ENCODE measurements at places on chromosomes 12 and 14. TPM values are rescaled to one million over a fixed set of nuclear protein-coding genes. Genes with fewer than 3 reads are reported as not detected.
A peak's percentile ranks its signal among the peaks of the same experiment; 100 is the strongest.

VDR gene
- polyA plus RNA-seq, result 1.3 TPM

C14orf180 gene
- polyA plus RNA-seq, result 0.47 TPM

NEUROD4 gene
- not detected for polyA plus RNA-seq

TESPA1 gene
- polyA plus RNA-seq, result 1.3 TPM

VRTN gene
- polyA plus RNA-seq, result not detected

TSPAN11 gene
- 14.7 TPM for polyA plus RNA-seq

GLT1D1 gene
- polyA plus RNA-seq, result 2.3 TPM

MYF6 gene
- polyA plus RNA-seq, result 0.31 TPM

IL22 gene
- not detected for polyA plus RNA-seq

TSPAN19 gene
- polyA plus RNA-seq, result 1.4 TPM

- DNase-seq, result peak; percentile 8
These were observed 80.6 kb upstream of the TMEM233 start for GRCh38 chr12:119512772-119513497.

DNA sequence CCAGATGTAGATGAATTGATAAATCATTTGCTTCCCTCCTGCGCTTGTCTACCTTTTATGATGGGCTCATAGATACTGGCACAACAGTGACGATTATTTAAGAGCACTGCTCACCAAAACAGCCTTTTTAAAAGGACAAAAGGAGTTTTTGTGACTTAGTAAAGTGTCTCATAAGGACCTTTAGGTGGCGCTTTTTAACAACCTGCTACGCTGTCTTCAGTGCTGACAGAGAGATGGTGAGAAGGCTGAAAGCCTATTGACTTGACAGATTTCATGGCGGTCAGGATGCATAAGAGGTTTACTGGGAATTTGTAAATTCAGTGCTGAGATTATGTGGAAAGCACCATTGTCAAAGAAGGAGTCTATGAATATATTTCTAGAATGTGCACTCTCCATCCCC is 87.6 kb downstream of the SLC15A5 start:
- no peak for DNase-seq

- DNase-seq, result no peak
These were observed 1340.9 kb upstream of the TMEM132C start for GRCh38 chr12:126926023-126926594.

DNA sequence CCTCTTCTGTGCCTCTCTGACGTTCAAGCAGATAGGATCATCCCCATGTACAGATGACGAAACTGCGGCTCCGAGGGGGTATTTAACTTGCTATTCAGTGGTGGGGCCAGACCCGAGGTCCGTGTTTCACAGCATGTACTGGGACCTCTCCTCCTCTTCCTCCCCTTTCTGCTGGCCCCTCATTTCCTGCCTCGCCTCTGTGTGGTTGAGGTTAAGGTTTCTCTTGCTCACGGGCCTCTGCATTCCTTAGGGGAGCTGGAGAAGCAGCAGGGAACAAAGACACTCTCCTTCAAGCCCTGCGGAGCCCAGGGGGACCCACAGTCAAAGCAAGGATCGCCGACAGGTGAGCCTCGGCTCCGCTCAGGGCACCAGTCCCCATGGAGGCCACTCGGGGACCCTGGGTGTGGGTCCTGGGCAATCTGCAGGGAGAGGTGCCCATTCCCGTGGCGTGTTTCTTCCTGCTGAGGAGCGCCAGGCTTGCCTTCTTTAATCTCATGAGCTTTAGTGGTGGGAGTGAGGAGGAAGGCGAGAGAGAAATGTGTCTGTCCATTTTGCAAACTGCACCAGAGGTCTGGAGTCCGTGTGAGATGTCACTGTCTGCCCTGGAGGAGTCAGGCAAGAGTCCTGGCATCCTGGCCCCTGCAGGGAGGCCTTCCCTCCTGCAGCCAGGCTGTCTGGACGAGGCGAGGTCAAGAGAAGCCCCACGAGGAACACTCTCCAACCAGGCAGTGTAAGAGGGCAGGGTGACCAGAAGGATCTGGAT is 45.0 kb downstream of the SLC6A12 start:
- DNase-seq, result no peak

- no peak for DNase-seq
These were observed 217.4 kb upstream of the DIO2 start for GRCh38 chr14:80428671-80429070.

- DNase-seq, result no peak
These were observed 30.6 kb downstream of the ATG14 start for GRCh38 chr14:55381040-55381439.

DNA sequence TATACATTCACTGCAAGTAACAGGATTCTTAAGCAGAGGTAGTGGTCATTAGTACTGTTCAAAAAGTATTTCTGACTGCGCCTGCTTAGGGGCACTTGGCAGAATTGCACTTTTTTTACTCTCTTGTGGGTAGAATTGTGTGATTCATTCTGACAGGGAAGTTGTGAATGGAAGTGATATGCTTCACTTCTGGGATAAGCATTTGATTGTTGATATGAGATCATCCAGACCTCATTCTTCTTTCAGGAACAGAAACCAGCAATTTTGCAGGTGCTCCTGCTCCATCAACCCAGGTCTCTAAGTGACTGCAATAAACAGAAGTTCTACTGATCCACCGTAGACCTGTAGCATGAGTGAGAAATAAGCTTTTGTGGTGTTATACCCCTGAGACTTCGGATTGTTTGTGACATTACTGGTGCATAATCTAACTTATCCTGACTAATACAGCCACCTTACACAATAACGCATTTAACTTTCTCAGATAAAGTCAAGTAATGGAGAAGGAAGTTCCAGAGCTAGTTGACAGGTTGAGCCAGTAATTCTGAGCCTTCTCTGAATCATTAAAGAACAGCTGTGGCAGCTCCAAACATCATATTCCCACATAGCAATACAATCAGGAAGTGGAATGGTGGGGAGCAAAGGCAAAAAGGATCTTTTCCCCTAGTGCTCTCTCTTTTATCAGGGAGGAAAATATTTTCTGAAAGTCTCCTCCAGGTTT is 387.9 kb downstream of the SYT1 start:
- no peak for DNase-seq

GRCh38 chr12:123482876-123483275 is 24.9 kb downstream of the SNRNP35 start:
- DNase-seq, result no peak

DNA sequence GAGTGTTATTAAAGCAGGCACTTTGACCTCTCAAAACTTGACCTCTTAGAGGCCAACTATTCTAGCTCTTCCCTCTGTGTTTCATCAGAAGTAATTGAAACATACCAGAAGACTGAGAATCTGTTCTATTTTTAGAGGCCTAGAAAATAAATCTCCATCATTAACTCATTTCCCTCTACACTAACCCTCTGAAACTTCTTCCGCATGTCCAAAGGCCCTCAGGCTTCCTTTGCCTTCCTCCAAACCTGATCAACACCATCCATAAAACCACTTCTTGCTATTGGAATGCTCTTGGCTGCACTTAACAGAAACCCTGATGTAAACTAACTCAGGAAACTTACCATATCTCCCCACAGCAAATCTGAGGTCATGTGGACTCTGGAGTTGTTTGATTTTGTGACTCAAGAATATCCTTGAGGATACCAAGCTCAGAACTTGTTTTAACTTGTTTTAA is 196.4 kb downstream of the RPAP3 start:
- peak; percentile 6 for DNase-seq

DNA sequence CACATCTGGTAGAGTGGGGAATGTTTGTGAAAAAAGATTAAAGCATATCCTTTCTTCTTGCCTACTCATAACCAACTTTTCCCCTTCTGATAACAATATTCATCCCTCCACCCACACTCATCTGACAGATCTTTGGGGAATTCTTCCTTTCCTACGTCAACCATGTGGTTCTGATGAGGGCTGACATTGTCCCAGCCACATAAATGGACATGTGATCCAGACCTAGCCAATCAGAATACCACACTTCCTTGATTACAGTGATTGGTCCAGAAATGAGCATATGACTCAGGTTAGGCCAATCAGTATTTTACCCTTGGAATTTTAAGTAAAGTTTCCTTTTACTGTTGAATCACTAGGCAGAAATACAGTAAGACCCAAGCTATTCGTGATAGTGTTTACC is 58.9 kb downstream of the GPR65 start:
- no peak for DNase-seq

GRCh38 chr12:98109266-98109665 is 406.1 kb upstream of the TMPO start:
- peak; percentile 59 for DNase-seq

DNA sequence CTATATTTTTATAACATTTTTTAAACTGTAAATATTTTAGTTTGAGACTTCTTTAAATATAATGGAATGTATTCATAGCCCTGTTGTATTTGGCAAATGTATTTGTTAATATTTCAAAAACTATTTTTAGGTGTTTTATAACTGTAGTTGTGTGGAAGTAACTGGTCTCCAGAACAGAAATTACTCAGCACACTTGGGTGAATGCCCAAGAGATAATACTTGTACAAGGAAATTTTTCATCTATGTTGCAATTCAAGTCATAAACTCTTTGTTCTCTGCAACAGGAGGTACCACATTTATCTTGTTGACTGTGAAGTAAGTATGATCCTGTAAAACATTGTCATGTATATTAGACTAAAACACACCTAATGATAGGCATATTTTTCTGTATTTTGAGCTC is 72.8 kb downstream of the SLCO1B3 start:
- DNase-seq, result no peak

DNA sequence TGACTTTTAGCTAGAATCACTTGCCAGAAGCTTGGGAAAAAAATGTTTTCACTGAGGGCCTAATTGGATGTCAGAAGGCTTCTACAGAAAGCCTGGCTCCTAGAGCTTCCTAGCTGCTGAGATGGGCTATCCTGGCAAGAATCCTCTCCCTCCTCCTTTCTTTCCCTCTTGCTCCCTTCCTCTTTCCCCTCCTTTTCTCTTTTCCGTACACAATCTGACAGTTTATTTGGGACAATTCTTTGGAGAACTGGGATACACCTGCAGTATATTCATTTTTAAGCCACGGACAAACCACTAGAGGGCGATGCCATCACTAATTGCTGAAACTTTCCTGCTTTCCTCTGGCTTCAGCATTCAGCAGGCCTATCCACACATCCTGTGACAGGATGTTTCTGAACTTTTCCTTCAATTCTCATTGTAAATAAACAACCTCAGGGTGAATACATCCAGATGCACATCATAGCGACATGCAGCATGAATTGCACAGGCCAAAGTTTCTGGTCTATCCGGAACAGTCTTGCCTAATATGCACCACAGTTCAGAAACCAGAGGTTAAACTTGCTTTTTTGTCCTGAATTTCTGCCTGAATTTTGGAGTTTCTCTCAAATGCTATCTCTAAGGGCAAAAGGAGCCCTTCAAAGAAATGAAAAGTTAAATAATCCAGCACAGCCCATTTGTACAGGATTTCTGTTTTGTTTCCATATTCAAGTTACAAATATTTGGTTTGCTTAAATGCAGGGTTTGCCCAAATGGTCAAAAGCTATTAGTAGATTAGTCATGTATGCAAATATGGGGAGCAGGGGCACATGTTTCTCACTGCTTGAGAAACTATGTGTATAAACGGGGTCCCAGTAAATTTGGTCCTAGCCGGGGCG is 142.8 kb downstream of the PAWR start:
- DNase-seq, result peak; percentile 55

DNA sequence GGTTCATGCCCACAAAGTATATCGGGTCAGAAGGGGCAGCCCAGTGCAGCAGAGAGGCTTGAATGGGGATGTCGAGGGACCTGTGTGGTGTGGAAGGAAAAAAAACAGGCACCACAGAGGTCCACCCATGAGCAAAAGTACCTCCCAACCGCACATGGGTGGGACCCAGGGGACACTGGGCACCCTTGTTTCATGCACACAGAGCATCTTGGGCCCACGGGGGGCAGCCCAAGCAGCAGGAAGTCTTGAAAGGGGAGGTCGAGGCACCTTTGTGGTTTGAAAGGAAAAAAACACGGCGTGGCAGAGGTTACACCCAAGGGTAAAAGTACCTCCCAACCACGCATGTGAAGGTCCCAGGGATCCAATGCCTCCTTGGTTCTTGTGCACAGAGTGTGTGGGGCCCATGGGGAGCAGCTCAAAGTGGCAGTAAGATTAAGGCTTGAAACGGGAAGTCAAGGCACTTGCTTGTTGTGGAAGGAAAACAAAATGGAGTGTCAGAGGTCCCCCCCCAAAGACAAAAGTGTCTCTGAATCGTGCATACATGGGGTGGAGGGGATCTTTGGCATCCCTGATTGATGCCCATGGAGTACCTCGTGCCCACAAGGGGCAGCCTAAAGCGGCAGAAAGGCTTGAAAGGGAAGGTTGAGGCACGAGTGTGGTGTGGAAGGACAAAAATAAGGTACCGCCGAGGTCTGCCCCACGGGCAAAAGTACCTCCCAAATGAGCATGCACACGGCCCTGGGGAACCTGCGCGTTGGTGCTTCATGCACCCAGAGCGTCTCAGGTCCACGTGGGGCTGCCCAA is 575.5 kb downstream of the ALG10 start:
- no peak for DNase-seq

DNA sequence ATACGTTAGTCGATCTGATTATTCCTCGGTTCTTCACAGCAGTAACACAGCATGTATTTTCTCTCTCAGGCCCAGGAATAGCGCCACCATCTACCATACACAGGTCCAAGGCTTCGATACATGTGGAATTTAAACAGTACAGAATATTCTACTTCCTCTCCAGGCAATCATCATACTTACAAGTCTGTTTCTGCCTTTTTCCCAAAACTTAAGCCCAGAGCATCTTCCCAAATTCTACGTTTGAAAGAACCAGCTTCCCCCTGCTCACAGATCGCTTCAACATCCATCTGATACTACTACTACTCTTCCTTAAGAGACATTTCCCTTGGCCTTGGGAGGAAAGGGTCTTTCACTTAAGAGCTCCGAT is 626 bp downstream of the TXNDC16 start:
- peak; percentile 41 for DNase-seq

DNA sequence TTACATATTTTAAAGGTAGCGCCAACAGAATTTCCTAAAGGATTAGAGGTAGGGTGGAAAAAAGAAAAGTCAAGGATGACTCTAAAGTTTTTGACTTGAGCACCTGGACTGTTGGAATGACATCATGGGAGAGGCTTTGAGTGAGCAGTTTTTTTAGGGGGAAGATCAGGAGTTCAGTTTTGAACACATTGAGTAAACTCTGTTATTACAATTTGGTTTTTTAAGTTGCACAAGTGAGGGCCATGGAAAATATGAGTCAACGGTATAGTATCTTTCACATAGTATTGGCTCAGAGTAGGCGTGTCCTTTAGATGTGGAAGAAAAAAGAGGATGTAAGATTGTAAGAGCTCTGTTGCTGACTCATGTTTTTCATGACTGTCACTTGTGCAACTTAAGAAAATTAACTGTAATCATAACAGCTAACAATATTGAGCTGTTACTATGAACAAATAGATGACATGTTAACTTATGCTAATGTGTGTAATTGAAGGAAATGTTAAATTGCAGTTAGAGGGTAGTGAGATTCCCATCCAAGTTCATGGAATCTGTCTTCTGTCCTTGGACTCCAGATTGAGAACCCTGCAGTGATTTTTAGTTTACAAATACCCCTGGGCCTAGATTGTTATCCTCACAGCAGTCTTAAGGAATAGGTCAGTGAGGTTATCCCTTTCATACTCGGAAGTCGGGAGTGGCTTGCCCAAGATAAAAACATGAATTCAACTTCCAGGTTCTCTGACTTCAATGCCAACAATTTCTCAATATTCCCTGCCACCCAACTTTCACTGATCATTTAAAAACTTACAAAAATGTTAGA is 48.2 kb upstream of the ATP2B1 start:
- peak; percentile 26 for DNase-seq

Data from right lung (tissue), 10 donors.